Omental fat pad (tissue), 4 donors: ENCODE measurements at places on chromosomes 4 and X. TPM values are rescaled to one million over a fixed set of nuclear protein-coding genes. Genes with fewer than 3 reads are reported as not detected.

Gene F8A2
- total RNA-seq = not detected

DNA sequence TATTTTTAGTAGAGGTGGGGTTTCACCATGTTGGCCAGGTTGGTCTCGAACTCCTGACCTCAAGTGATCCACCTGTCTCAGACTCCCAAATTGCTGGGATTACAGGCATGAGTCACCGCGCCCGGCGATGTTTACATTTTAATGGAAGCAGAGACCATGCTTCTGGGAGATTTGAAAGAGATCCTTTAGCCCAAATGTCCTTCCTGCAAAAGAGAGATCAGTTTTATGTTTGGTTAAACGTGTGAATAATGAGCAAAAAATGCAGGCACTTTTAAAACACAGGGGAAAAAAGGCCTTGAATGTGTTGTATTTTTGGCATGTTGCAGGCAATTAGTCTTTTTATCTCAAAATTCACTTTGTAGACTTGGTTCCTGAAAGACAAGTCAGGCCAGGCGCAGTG is 95.8 kb upstream of the ELOVL6 start:
- no peak for DNase-seq

DNA sequence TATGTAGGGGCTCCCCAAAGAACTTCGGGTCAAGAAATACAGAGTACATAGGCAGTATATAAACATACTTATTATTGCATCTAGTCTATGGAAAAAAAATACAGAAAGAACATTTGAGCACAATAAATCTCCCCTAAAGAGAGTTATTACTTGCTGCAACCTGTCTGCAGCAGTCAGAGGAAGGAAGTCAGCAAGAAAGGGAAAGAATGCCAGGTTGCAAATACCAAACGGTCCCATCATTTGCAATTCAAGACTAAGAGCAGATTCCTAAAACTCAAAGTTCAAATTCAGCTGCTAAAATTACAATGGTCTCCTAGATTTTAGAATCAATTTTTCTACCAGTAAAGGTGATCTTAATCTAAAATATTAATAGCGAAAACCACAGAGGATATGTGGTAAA is 236.2 kb upstream of the NUDT6 start:
- DNase-seq = no peak

- DNase-seq = no peak
These were observed 600 bp downstream of the RADX start for GRCh38 chrX:106612393-106612763.

GRCh38 chrX:87516717-87517121 is 883 bp upstream of the KLHL4 start:
- no peak for DNase-seq

Gene QRFPR
- total RNA-seq = not detected

GRCh38 chr4:68576272-68577125 is at the start of gene UGT2B17:
Gene UGT2B17 (minus strand): TSS chr4:68576322. CDS start chr4:68568484, 7,838 bp downstream.
- no peak for DNase-seq

Gene AP1AR
- total RNA-seq = 13.8 TPM

Gene NSUN7
- total RNA-seq = 1.1 TPM

Gene HS3ST1
- total RNA-seq = 16.3 TPM
